ENCODE measurements at places on chromosomes 2 and 18.

DNA sequence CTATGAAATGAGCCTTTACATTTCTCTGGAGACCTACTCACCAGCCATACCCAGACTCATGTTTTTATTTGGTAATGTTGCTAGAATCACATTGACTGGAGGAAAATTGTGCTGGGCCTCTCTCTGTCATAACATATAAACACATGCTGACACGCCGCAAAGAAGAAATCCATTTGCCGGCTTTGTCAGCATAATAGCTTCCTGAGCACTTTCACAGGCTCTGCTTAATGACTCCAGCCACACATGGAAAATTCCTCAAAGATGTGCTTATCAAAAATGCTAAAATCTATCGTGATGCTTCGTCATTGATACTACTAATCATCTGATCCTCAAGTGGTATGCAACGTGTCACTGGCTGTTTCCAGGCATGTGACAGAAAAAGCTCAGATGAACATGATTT lies 63.1 kb downstream of the RND3 start:
- no peak for DNase-seq

DNA sequence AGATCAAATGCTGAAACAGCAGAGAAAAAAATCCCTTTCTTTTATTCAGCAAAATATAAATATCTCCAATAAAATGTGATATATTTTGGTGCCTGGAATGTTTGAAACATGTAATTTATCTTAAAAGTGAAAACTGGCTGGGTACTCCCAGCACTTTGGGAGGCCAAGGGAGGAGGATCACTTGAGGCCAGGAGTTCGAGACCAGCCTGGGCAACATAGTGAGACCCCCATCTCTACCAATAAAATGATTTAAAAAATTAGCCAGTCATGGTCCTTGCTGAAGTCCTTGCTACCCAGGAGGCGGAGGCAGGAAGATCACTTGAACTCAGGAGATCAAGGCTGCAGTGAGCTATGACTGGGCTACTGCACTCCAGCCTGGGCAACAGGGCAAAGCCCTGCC lies 8.6 kb downstream of the SH3YL1 start:
- no peak for DNase-seq

- no peak for DNase-seq
These were observed 76.1 kb downstream of the PRKRA start for GRCh38 chr2:178374865-178375264.

DNA sequence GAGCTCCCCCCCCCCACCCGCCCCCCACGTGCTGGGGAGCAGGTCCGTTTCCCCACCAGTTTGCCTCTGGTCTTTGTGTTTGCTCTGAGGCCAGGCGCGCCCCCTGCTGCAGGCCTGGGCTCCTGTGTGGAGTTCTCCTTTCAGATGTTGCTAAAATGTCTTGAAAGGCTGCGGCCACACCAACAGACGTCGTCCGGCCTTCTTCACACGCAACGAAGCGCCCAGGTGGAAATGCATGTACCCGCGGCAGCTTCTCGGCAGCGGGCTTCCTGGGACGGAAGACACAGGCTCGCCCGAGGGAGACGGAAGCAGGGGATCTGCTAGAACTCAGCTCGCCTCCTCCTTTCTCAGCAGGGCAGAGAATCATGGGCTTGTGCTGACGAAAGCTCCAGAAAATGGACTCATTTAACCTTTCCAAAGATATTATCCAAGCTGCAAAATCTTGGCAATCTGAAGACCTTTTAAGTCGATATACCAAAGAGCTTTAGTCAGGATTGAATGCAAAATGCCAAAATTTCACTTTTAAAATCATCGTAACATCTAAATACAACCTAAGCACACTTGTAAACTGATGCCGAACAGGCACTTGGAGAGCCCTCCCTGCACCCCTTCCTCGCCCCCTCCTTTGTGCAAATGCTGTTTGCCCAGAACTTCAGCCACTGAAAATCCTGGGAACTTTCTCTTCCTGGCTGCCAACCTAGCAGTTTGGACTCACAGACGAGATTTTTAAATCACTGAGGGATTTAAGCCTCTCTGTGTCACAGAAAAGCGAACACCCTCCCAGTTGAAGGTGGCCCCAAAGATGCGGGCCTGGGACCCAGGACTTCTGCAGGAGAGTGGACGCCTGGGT lies 125.5 kb upstream of the ZNF516 start:
- peak; percentile 1 for DNase-seq

DNA sequence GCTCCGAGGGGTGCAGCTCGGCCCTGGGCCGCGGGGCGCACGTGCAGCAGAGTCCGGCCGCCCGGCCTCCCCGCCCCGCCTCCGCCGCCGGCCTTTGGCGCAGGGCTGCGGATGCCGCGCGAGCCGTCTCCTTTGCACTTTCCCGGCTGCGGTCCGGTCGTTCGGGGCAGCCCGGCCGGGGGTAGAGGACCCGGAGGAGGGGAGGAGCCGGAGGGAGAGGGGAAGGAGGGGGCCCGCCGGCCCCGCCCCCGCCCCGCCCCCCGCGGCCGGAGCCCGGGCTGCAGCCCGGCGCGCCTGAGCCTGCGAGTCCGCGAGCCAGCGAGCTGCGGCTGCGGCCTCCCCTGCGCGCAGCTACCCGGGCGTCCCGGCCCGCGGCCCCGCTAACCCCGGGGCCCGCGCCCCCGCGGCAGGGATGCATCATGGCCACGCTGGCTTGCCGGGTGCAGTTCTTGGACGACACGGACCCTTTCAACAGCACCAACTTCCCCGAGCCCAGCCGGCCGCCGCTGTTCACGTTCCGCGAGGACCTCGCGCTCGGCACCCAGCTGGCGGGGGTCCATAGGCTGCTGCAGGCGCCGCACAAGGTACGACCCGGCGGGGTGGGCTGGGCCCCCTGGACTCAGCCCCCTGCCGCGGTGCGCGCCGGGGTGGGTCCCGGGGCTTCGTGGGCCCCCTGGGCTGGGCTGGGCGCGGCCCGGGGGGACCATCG lies at the start of gene FHOD3:
FHOD3 (plus strand) TSS at position 297 of the 709 bp plus-strand sequence; CDS start at position 420, 123 bp downstream.
- DNase-seq, result peak; percentile 4

GRCh38 chr2:227939271-227940027 lies 68.0 kb downstream of the DAW1 start:
- DNase-seq, result no peak

- no peak for DNase-seq
These were observed 12.5 kb upstream of the ANKRD29 start for GRCh38 chr18:23675236-23675635.

GRCh38 chr2:116696223-116696622 lies 1118.3 kb upstream of the DDX18 start:
- no peak for DNase-seq

DNA sequence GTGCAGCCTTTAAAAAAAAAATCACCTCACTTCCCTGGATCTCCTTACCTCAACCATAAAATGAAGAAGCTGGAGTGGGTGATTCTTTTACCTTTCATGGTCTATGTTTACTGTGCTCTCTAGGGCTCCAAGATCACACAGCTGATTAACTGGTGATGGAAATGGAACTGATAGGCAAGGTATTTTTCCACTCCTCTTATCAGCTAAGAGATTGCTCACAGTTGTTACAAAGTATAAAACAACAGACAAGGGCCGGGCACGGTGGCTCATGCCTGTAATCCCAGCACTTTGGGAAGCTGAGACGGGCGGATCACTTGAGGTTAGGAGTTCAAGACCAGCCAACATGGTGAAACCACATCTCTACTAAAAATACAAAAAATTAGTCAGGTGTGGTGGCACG lies 14.5 kb downstream of the RPS27A start:
- DNase-seq, result no peak
